ENCODE measurements at places on chromosomes 2 and 18.

DNA sequence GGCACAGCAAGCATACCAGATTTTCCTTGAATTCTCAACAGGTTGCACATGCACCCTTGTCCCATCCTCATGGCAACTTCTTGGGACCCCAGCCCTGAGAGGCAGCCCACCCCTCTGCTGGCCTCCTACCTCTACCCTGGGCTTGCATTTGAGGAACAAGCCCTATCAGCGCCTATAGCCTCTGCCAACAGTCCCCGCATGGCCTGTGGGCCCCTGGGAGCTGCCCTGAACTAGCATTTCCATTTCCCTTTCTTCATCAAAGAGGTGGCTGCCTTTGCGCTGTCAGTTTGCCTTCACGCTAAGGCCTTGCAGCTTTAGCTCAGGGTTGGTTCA, 5.4 kb upstream of the ZAP70 start:
- no peak for DNase-seq

DNA sequence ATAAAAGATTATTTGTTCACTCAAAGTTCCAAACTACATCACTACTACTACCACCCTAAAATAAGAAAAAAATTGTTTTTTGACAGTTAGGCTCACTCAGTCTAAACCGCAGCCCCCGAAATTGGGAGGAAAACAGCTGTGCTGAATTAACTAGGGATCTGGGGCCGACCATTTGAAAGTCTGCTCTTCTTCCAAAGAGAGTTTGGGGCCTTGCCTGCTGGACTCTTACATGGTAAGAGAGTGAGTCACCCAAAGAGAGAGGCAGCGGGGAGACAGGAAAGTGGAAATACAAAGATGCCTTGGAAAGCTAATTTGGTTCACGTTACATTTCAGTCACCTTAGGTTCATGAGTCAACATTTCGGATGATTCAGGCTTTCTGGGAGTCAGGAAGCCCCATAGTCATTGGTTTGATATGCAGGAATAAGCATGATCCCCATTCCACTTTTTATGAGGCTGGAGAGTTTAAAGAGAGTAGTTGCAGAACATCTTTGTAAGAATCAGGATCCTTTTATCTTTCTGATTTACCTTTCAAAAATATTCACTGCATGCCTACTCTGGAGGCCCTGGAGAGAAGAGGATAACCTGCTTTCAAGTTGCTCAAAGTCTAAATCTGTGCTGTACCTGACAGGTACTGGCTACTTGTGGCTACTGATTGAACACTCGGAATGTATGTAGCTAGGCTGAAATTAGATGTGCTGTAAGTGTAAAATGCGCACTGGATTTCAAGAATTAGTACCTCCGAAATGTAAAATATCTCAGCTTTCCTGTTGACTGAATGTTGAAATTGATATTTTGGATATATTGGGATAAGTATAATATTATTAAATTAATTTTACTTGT, 995 bp upstream of the RTN4 start:
- DNase-seq, result peak; percentile 96

- no peak for DNase-seq
Measured at GRCh38 chr2:195404651-195405050, 252.4 kb upstream of the SLC39A10 start.

DNA sequence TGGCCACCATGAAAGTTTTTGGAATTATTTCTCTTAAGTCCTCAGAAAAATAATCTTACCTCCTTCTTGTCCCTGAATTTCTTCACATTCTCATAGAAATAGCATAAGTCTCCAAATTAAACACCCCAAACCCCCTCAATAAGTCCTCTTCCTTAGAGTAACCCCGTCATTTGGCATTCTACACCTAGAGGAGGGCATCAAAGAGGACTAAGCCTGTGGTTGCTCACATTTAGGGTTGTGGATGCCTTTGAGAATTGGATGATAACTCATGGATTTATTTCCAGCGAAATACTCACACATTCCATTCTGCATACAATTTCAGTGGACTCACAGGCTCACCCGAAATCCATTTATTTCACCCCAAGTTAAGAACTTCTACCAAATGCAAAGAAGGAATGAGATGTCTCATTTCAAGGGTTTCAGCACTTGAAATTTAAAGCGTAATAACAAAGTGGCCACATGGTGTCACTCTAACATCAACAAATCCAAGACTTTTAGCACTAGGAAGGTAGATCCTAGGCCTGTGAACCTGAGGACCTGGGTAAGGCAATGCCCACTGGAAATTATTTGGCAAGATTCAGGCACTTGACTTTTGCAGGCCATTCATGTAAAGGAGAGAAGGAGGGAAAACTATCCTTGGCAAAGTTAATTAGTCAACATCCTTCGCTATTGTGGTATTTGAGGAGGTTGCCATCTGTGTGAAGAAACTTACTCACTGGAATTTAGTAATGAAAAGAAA, 24.6 kb downstream of the DYTN start:
- peak; percentile 8 for DNase-seq

DNA sequence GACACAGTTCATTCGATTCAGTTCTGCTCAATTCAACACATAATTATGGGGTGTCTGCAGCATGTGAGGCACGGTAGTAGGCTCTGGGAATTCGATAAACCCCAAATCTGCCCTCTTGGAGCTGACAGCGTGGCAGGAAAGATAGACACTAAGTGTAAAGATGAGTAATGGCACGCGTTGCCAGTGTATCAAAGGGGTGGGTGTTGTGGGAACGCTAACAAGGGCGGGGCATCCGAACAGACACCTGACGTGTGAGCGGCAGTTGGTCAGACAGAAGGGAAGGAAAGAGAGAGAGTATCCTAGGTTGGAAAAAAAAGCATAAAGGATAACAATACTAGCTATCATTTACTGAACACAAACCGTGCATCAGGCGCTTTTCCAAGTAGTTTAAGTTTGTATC, 125.7 kb upstream of the HAAO start:
- DNase-seq, result no peak

- no peak for DNase-seq
Measured at GRCh38 chr2:28619213-28620196, 123.6 kb downstream of the PLB1 start.

DNA sequence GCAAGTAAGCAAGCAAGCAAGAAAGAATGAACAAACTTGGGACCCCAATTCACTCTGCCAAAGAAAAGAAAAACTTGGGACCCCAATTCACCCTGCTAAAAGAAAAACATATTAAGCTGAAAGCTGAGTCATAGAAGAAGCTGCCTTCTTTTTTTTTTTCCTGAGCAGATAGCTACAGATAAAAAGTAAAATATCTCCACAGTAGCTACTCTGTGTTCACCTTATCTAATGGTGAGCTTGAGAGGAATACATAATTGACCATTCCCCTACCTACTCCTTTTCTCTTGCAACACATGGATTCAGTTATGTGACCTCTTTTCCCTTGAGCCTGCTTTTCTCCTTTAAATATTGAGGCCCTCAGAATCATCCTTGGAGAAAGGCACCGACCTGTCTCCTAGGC, 63.0 kb downstream of the MCFD2 start:
- no peak for DNase-seq

DNA sequence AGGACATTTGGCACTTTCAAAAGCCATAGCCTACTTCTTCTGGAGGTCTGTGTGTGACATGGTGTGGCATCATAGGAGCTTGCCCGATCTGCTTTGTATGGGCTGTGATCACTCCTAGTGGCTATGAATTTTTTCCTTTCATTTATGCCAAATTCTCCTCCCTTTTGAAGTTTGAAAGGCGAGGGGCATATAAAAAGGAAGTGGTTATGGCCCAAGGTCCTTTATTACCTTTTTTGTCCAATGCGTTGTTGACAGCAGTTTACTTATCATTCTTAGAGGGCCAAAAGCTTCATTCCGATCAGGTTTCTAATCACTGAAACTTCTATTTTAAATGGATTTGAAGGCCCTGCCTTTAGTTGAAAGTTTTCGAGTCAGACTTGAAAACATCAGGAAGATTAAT, 224.3 kb upstream of the FOSL2 start:
- no peak for DNase-seq

GRCh38 chr2:1538663-1539062, 125.4 kb downstream of the TPO start:
- peak; percentile 41 for DNase-seq

DNA sequence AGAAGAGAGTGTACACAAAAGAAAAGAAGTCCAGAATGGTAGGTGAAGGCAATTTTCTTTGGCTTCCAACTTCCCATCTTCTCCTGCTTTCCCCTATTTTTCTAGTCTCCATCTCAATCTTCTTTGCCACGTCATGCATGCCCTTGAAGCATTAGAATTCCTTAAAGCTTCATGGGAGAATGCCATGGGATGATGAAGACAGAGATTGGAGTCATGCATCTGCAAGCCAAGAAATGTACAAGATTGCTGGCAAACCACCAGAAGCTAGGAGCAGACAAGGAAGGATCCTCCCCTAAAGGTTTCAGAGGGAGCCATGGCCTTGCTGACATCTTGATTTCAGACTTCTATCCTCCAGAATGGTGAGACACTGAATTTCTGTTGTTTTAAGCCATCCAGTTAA, 305.9 kb downstream of the HRH4 start:
- DNase-seq, result no peak

DNA sequence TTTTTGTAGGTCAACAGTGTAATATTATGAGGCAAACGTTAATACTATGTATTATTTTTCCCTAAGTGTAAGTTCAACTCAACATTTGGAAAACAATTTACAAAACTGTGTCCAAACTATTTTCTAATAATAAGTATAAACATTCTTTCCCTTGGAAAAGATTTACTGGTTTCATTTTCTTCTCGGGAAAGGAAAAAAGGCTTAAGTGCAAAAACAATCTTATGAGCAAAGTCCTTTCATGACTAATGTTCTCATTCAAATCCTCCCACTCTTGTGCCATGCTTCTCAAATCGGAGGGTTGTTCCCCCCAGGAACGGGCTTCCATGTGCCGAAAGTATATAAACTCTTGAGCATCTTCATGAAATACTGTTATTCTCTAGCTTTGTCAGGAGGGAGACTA, 19.8 kb upstream of the L3MBTL4 start:
- DNase-seq, result no peak

DNA sequence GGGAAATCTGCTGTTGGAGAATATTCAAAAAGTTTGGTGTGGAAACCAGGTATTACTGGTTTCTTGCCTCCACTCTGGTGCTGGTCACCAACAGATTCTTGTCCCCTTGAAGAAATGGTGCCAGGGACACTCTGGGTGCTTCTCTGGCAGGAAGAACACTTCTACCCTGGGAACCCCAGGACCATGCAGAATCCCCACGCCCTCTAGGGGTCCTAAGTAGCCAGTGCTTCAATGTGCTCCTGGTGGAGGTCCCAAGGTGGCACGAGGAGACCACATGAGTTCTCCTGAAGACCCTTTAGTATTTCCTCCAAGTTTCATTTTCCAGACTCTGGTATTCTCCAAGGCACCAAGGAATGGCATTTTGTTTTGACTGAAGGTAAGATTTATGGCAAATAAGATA, 380.6 kb downstream of the TSN start:
- peak; percentile 14 for DNase-seq

GRCh38 chr2:207876842-207877535, 107.3 kb upstream of the FZD5 start:
- DNase-seq, result no peak

GRCh38 chr2:107743274-107743673, 83.4 kb upstream of the RGPD4 start:
- DNase-seq, result no peak

DNA sequence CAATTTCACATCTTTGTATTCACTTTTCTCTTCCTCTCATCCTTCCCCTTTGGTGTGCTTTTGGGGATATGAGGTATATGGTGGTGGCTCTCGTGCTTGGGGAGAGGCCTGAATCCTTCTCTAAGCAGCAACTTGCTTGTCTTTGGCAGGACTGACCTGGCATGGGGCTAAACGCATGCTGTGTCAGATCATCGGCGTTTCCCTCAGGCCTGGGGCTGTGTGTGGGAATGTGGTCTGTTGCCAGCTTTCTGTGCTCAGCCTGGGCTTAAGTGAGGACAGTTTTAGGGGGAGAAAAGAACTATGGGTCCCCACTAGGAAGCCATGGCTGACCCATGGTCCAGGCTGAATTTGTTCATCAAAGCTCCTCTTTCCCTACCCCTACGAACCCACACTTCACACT, 60.7 kb downstream of the TET3 start:
- no peak for DNase-seq

DNA sequence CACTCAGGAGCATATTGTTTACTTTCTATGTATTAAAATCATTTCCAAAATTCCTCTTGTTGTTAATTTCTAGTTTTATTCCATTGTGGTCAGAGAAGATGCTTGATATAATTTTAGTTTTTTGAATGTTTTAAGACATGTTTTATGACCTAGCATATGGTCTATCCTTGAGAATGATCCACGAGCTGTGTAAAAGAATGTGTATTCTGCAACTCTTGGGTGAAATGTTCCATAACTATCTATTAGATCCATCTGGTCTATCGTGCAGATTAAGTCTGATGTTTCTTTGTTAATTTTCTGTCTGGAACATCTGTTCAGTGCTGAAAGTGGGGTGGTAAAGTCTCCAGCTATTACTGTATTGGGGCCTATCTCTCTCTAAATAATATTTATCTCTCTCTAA, 83.3 kb upstream of the EPAS1 start:
- DNase-seq, result no peak

GRCh38 chr18:6482198-6482977, 67.7 kb upstream of the L3MBTL4 start:
- no peak for DNase-seq

DNA sequence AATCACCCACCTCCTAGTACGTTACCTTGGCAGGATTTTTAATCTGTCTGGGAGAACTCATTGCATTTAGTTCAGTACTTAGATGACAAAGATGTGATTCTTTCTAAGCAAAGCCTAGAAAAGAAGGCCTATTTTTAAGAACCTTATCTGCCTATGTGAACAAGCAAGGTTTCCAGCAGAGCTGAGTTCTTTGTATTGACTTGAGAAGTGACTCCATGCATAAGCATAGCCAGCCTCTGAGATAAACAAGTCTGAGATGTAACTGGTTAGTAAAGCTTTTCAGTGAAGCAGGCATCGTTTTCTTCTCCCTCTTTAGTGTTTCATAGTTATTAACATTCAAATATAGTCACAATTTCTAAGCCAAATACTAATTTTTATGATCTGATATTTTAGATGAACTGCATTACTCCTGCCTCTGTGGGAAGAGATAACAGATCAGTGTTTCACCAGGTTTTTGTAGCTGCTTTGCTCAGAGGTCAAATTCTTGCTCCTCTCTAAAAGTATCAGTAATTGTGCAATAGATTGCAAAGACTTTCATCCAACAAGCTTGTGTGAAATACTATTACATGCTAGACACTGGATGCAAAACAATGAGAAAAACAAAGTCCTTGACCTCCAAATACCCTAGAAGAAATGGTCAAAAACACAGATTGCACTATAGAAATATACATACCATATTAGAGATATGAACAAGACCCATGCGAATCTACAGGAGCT, 107.8 kb downstream of the MBD2 start:
- no peak for DNase-seq

DNA sequence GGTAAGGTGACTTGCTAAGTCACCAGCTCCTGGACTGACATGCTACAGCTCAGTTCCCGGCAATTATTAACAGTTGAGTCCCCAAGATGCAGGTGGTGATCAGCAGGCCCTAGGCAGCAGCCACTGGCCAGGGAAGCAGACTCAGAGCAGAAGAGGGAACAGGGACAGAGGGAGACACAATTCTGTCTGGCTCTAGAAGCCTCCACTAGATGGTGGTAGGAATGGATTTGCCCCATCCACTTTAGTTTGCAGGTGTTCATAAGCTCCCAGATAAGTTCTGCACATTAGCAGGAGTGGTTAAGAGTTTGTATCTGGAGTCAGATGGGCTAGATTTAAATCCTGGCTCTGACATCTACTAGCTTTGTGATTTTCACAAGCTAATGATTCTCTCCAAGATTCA, 25.5 kb upstream of the SLC1A4 start:
- no peak for DNase-seq

GRCh38 chr2:186327251-186327868, 158.7 kb upstream of the ZC3H15 start:
- DNase-seq, result no peak
